NCI-H446 treated with DMSO at 0.1 percent for 48 hours (cell line): ENCODE measurements at places on chromosomes 3 and 15.

DNA sequence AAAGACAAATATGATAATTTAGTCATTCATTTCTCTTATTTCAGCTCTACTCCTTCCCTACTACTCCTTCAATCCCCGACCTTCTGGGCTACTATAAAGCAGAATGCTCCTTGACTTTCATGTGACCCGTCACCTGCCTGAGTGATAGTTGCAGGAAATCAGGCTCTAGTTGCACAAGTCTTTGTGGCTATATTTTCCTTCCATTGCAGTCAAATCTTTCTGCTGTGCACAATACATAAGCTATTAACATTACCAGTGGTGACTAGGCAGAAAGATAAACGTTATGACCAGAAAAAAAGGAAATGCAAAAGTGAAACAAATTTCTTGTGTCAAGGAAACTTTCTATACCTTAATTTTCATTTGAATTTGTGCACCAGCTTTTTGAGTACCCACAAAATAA lies 2.3 kb downstream of the SUCNR1 start:
- no peak for DNase-seq

DNA sequence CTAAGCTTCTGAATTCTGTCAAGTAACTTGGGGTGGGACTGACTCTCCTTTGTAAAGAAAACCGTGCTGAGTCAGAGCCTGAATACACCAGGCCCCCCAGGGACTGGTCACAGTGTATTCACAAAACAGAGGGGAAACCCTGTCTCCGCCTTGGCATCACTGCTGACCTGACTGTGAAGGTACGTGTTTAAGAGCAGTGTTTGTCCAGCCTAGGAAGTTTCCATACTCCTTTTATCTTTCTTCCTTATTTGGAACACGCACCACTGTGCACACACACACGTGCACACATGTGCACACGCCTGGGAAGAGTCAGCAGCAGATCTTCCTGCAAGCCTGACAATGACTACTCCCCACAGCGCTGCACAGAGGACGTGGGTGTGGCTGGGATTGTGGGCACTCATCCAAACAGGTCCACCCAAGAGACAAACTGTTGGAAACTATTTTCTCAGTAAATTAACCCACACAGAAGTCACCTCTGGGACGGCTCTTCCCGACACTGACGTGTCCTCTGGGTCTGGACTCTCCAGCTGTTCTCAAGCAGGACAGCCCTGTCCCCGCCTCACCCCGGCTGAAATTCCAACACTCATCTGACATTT lies 87.7 kb downstream of the ATP10A start:
- no peak for DNase-seq

GRCh38 chr3:19190602-19191001 lies 42.3 kb downstream of the KCNH8 start:
- no peak for DNase-seq

DNA sequence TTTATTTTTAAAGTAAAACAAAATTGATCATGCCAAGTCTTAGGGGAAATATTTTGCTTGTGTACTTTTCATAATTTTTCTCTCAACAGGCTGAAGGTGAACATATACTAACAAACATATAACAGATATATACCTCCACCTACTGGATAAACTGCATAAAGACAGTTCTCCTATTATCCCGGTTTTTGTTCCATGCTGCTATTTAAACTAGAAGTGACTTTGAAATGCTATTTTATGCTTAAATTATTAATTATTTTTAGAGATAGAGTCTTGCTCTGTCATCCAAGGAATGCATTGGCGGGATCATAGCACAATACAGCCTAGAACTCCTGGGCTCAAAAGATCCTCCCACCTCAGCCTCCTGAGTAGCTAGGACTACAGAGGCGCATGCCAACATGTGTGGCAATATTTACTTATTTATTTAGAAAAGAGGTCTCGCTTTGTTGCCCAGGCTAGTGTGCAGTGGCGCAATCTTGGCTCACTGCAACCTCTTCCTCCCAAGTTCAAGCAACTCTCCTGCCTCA lies 49.8 kb downstream of the ST3GAL6 start:
- DNase-seq, result peak; percentile 30

GRCh38 chr15:89448825-89449224 lies 47.6 kb downstream of the RHCG start:
- no peak for DNase-seq

DNA sequence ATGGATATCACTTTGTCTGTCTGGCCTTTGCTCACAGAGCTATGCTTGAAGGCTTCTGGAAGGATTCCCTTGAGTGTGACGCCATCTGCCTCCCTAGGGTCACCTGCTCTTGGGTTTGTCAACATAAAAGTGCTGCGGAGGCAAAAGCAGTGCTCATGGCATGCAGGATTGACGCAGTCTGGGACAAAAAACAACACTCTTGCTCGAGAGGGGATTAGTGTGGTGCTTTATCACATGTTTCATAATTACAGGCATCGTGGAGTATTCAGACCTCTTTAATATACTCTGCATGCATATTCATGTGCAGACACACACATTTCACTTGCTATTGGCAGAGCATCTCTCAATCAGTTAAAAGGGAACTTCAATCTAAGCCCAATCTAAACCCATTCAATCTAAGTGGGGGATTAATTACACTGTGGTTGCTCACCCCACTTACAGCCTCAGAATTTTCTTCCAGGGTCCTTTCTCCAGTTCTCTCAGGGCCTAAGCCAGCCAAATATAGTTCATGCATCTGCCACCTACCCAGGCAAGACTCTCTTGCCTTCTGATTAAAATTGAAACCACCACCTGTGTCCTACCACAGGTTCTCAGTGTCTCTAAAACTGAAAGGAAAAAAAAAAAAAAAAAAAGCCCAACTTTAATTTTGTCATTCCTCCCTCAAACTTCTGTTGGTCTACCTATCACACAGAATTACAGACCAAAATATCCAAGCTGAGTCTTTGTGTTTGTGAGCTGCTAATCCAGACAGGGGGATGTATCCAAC lies 75.6 kb downstream of the BFSP2 start:
- DNase-seq, result no peak

GRCh38 chr3:141471160-141471559 lies 15.7 kb upstream of the RASA2 start:
- DNase-seq, result no peak

- DNase-seq, result no peak
Measured at GRCh38 chr15:27458345-27459084, 487.5 kb downstream of the GABRG3 start.

DNA sequence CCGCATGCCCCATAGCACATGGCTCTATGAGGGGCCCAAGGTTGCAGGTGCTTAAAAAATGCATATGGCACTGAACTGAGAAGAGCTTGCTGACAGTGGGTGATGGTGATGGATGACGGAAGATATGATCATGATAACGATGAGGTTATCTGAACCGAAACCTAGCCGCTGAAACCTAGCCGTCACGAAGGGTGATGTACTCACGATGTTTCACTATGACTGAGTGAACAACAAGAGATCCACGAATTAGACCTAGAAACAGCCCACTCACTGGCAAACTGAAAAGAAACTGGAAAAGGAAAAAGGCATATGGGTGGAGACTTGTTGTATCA lies 57.6 kb upstream of the BCL6 start:
- no peak for DNase-seq

DNA sequence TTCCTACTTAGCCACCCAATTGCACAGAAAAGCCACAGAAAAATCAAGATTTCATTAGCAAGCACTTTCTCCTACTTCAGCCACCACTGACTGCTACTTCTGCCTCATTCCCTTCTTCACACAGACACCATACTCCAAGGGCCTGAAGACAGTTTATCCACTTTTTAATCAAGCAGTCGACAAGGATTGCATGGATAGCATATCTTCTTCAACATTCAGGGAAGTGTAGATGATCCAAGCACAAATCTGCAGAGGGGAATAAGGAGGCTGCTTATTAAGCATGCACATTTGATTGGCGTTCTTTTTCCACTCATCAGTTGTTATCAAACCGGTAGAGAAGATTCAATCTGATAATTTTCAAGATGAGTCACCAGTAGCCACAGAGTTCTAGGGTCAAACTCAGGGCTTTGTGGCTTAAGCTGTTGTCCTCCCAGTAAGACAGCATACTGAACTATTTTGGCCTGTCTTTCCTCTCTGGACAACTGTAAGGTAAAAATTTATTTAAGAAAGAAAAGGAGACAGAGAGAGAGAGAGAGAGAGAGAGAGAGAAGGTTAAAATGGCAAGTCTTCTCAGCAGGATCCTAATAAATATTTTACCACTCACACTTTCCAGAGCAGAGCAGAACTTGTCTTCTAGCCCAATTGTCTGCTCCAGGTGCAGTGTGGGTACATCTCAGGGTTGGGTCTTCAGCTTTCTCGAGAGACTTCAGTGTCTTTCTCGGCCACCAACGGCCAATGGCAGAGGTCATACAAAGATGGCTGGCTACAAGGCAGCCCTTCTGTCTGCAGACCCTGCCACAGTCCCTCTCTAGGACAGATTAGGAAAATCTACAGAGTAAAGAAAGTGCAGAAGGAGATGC lies 80.6 kb upstream of the BHLHE40 start:
- DNase-seq, result no peak

- DNase-seq, result no peak
Measured at GRCh38 chr3:108338901-108339545, 42.7 kb downstream of the HHLA2 start.

GRCh38 chr3:149356044-149356592 lies 21.3 kb downstream of the TM4SF1 start:
- DNase-seq, result no peak

DNA sequence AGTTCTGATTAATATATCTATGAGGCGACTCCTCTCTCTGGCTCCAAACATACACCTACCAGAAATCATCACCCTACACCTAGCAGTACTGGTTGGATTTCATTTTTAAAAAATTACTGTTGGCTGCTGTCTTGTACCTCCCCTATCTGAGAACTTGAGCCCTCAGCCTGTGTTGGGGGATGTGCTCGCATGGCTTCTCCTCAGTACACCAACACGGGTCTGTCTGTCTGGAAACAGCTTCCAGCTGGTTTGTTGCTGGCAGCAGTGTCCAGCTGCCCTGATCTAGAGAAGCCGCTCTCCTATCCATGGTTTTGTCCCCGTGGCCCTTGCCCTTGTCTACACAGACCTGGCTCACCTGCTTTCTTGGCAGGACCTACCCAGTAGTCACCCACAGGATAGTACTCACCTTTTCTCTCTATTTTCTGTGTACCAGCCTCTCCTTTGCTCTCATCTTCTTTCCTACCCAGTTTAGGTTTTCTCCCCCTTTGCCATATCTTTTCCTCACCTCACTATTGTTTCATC lies 43.2 kb upstream of the NEDD4 start:
- no peak for DNase-seq

GRCh38 chr3:78857494-78858111 lies 910.2 kb downstream of the ROBO1 start:
- DNase-seq, result no peak

- no peak for DNase-seq
Measured at GRCh38 chr3:45659661-45660566, 29.3 kb upstream of the SACM1L start.

DNA sequence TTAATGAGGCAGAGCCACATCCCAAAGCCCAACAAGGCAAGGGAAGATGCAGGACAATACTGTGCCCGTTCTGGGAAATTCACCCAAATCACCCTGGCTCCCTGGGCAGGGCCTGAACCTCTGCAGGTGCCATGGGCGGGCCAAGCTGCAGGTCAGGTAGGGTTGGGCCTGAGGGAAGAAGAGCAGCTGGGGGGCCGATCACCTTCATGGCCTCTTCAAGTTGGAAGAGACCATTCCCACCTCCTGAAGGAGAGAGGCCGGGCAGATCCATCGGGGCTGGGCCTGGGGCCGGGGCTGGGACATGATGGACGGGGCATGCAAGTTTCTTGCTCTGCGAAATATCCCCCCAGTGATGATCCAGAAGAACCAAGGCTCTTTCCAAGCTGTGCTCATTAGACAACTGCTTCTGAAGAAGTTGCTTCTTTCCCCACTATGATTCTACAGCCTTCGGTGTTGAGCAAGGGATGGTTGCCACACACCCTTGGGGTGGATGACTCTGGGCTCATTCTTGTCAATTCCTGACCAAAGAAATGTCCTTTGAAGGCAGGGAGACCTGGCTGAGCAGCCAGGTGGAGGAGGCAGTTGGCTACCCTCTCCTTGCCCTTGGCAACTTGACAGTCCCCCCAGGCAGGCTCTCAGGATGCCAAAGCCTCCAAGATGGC lies 38.2 kb downstream of the KLHL25 start:
- no peak for DNase-seq

GRCh38 chr3:7682822-7683229 lies 818.8 kb upstream of the LMCD1 start:
- DNase-seq, result no peak

DNA sequence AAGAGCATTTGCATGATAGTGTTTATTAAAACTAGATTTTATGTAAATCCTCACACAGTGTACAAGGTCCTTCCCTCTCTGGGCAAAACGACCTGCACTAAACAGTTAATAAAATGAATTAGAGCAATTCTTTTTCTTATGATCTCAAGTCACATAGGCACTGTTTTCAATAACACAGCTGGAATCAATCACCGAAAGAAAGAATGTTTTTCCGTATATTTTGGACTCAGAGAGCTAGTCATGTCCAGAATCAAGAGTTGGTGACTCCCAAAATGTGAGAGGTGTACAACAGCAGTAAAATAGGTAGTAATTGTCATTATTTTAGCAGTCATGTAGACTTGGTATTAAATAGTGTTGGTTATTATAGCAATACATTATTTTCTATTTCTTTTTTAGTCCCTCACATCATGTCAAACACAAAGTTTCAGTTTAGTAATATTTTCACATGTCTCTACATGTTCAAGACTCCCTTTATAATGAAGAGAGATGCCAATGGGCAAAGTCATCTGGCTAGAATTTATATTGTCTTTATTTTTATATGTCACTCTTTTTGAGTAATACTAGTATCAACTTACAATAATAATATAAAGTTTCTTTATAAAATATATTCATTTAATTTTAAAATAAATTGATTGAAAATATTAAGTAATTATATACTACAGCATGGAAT lies 448.6 kb upstream of the CDIN1 start:
- DNase-seq, result no peak

- DNase-seq, result no peak
Measured at GRCh38 chr3:143171141-143171980, 51.8 kb downstream of the CHST2 start.

DNA sequence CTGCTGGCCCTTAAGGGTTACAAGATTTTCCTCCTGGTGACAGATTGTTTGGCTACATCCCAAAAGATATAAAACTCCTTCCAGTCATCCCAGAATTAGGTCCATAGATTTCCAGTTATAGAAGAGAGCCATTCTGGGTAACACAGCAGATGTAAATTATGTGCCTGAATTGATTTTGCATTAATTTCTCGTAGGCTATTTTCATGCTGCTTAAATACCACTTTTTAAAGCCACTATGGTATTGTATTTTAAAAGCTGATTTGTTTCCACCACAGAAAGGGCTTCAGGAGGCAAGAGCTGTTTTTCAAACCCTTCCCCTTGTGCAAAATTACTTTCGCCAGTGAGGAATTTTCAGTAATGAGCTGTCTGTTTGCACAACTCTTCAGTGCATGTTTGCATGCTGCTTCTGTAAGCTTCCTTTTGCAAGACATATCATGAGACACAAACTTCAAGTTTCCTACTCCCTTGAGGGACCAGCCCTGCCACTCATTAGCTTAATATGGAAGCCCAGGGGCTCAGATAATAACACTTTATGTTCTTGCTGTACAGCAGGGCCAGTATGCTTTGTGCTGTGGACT lies 105.4 kb upstream of the TNIK start:
- DNase-seq, result peak; percentile 82
